Activated CD4-positive, alpha-beta T cell treated with anti-CD3 and anti-CD28 coated beads for 1 hour (primary cell): ENCODE measurements at places on chromosomes 16 and 17.

- no peak for DNase-seq
Measured at GRCh38 chr16:83335076-83335475, 472.7 kb upstream of the HSBP1 start.

DNA sequence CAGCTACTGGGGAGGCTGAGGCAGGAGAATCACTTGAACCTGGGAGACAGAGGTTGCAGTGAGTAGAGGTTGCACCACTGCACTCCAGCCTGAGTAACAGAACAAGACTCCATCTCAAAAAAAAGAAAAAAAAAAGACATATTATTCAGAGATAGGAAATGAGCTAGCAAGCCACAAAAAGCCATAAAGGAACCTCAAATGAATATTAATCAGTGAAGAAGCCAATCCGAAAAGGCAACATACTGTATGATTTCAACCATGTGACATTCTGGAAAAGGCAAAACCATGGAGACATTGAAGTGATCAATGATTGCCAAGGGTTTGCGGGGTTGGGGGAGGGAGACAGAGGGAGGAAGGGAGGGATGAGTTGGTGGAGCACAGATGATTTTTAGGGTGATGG lies 8.4 kb upstream of the EXOC7 start:
- DNase-seq: no peak

- no peak for DNase-seq
Measured at GRCh38 chr16:65672960-65673359, 551.1 kb upstream of the CDH11 start.

GRCh38 chr16:31696968-31697743 lies 169.5 kb downstream of the AHSP start:
- no peak for DNase-seq

GRCh38 chr17:10013365-10014112 lies 108.5 kb upstream of the RCVRN start:
- no peak for DNase-seq

DNA sequence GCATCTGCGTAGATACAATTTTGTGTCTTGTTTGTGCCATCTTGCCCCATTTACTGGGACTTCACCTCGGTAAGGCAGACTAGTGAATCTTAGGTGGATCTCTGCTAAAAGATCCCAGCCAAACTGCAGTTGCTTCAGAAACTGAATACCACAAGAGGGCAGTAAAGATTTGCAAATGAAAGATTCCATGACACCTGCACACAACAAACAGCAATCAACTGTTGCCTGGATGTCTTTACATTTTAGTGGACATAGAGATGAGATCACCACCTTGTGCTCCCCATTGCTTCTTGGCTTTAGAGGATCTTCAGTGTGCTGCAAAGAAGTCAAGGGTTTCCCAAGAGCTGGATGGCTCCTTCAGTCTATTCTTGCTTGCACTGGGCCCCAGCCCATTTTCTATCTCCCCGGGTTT lies 119.2 kb upstream of the CACNG5 start:
- no peak for DNase-seq

- no peak for DNase-seq
Measured at GRCh38 chr17:78241277-78242023, 10.0 kb downstream of the TMEM235 start.

GRCh38 chr16:2719328-2720063 lies 528 bp downstream of the PRSS27 start:
- DNase-seq: no peak

DNA sequence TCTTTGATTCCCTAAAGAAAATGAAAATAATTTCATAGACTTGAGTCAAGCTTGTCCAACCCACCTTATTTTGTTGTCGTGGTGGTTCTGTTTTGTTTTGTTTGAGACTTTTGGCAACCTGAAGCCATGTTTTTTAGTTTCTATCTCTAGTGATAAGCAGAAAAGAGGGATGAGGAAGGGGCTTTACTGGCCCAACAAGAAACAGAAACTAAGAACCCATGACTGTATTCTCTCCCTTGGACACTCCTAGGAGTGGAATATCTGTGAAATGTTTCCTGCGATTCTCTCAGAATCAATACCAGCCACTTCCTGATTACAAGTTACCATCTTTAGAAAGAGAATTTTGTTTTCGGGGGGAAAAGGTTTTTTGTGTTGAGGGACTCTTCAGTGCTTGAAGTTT lies 207.5 kb downstream of the PRKCA start:
- no peak for DNase-seq

DNA sequence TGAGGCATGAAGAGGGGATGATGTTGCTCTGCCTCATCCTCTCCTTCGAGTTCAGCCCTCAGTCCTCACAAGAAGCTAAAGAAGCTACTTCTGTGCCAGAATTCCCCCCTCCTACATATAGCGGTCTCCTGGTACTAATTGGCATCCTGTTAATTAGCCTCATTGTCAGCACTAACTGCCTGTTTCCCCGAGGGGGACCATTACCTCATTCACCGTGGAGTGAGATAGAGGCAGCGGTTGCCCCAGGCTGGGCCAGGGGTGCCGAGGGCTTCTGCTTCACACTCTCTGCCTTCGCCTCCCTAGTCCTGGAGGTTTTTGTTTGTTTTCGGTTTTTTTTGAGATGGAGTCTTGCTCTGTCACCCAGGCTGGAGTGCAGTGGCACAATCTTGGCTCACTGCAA lies 5.7 kb upstream of the MINK1 start:
- DNase-seq: no peak

GRCh38 chr16:15575293-15576049 lies 67.5 kb downstream of the MARF1 start:
- DNase-seq: no peak
